T-helper 2 cell (primary cell): ENCODE measurements at places on chromosomes 1 and 21.

DNA sequence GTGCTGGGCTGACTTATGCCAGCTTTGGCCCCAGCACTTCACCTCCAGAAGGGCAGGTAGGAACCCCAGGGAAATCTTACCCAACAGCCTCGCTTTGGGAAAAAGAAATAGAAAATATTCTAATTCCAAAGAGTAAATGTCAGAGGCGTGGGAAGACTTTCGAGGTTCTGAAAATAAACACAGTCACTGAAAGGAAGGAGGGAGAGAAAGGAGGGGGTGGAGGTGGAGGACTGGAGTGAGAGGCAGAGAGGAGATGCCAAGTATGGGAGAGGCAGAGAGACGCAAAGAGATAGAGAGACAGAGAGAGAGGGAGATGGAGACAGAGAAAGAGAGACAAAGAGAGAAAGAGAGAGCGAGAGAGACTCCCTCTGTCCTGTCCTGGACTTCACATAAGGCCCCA, 395.0 kb downstream of the PTPRU start:
- no peak for DNase-seq

- no peak for DNase-seq
Measured at GRCh38 chr1:11541236-11541635, 62.3 kb downstream of the DISP3 start.

GRCh38 chr1:110561596-110561995, 42.6 kb upstream of the KCNA10 start:
- DNase-seq, result no peak

- no peak for DNase-seq
Measured at GRCh38 chr1:55423376-55423775, 208.2 kb upstream of the USP24 start.

- peak; percentile 13 for DNase-seq
Measured at GRCh38 chr1:110155878-110156522, 5.7 kb downstream of the SLC6A17 start.

DNA sequence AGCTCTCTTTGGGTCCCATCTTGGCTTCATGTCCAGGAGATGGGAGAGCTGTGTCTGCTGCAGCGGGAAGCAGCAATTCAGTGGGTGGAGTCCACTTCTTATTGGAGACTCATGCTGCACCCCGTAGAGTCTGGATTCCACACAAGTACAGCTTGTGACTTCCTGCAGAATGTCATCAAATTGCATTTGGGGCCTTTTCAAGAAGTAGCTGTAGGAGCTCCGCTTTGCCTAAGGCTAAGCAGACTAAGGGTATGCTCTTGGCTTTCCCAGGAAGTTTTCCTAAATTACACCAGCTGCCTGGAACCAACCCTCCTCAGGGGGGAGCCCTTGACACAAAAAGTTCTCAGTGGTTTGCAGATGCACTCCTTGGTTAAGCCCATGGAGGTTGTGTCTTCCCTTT, 5.7 kb upstream of the MOB3C start:
- DNase-seq, result no peak

DNA sequence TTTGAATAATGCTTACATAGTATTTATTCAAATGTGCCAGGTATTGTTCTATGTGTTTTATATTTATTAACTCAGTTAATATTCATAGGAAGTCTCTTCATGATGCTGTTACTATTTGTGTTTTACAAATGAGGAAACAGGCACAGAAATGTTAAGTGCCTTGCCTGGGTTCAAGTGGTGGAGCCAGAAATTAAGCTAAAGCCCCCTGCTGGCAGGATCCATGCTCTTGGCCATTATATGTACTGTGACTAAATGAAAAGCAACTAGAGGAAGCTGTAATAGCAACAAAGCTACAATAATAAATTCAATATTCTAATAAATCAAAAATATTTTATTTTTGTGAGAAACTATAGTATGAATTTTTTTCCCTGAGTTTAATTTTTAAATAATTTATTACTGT, 30.0 kb downstream of the IARS2 start:
- no peak for DNase-seq

- DNase-seq, result no peak
Measured at GRCh38 chr1:62271948-62272728, 47.1 kb downstream of the KANK4 start.

- no peak for DNase-seq
Measured at GRCh38 chr1:1182491-1183220, 9.0 kb downstream of the TTLL10 start.

DNA sequence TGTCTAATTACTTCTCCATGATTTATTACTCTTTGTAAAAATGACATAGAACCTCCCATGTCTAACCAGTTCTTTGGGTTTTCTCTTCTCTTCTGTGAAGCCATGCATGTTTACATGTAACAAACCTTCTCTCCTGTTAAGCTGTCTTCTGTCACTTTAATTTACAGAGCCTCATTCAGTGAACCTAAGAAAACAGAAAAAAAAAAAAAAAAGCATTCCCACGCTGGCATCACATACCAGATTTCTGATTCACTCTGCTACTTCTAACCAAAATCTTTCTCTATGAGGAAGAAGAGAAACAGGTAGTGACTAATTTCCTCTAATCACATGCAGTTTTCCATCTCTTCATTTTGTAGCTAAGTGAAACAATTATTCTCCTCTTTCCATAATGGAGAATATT, 141.4 kb upstream of the CXADR start:
- DNase-seq, result no peak

- DNase-seq, result no peak
Measured at GRCh38 chr1:1243807-1244191, 2.7 kb downstream of the C1QTNF12 start.

DNA sequence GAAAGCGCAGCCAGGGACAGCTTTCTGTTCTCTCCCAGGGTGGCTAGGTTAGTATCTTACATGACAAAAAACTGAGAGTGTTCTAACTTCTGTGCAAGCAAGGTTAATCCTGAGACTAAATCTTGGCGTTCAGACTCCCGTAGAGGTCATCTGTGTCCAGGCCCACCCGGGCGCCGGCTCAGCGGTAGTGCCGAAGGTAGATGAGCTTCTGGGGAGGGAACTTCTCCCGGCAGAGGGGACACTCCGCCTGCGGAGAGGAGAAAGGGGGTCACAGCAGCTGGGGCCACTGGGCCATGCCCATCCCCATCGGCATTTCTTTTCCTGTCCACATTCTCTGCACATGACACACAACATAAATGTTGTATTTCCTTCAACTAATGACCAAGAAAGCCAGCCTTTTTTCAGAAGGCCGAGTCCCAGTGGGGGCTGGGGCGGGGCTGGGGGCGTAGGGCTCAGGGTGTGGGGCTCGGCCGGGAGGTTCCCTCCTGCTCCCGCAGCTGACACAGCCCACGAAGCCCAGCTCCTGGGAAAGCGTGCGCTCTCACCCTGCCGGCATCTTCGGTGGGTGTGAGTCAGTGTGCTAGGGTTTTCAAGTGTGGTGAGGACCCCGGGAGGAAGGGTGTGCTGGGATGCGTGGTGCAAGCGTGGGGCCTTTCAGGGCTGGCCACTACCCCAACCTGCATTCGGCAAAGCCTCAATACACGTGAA, 6.6 kb downstream of the PEX10 start:
- DNase-seq, result no peak

DNA sequence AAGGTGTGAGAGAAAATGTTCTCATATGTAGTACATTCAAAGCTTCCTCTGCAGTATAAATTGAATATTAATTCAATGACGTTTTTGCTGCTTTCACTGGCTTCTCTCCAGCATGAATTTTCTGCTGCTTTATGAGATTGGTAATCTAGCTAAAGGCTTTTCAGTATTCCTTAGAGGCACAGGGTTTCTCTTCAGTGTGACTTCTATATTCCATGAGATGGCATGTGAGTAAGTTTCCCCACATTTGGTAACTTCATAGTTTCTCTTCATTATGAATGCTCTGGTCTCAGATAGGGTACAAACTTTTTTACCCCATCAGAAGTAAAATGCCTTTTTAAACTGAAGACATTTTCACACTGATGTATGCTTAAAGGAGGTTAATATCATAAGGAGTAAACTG, 10.4 kb upstream of the KLF18 start:
- no peak for DNase-seq

DNA sequence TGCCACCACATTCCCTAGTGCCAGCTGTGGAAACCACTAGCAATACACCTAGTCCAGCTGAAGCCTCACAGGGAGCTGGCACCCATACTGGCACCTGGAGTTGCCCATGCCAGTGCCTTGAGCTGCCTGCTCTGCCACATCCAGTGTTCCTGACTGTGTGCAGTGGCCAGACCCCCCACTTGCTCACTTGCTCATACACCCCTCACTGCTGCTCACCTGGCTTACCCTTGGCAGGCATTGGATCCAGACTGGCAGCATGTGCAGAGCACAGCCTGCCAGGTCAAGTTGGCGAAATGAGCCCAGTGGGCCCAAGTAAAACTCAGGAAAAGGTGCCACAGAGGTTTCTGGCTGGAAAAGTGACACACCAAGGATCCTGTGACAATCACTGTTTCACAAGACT, 1618.6 kb upstream of the PRMT6 start:
- DNase-seq, result no peak

GRCh38 chr1:37237948-37238347, 203.6 kb upstream of the GRIK3 start:
- DNase-seq, result no peak

GRCh38 chr1:183553764-183554163, 36.5 kb downstream of the NCF2 start:
- DNase-seq, result no peak

DNA sequence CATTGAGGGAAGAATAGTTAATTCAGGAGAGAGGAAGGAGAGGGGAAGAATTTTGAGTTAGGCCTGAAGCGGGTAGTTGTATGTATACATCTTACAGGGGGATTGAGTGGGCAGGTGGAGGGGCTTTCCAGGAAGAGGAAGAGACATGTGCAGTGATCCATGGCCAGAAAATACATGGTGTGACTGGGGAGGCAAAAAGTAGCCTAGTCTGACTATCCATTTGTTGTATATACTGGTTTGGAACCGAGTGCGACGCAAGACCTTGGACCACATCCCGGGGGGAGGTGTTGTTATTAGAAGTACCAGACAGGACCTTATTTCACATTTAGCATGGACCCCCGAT, 158.3 kb downstream of the SDCCAG8 start:
- DNase-seq, result no peak

DNA sequence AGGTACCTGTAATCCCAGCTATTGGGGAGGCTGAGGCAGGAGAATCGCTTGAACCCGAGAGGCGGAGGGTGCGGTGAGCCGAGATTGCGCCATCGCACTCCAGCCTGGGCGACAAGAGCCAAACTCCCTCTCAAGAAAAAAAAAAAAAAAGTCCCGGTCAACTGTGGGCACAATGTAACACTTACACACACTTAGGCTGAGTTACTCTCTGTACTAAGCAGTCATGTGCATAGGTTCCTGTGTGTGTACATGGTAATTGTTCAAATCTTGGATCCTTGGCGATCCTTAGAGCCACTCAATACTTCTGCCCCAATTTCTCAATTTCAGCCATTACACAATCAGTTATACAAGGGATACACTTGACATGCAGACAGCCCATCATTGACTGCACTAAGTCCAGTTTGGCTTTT, 11.6 kb downstream of the SDCCAG8 start:
- DNase-seq, result no peak

- no peak for DNase-seq
Measured at GRCh38 chr1:98989556-98989907, 15.1 kb downstream of the PLPPR5 start.

- no peak for DNase-seq
Measured at GRCh38 chr1:4170548-4171340, 270.7 kb upstream of the C1orf174 start.

- DNase-seq, result no peak
Measured at GRCh38 chr1:87867626-87868025, 538.9 kb downstream of the LMO4 start.

GRCh38 chr1:71766748-71767147, 515.6 kb downstream of the NEGR1 start:
- DNase-seq, result no peak

DNA sequence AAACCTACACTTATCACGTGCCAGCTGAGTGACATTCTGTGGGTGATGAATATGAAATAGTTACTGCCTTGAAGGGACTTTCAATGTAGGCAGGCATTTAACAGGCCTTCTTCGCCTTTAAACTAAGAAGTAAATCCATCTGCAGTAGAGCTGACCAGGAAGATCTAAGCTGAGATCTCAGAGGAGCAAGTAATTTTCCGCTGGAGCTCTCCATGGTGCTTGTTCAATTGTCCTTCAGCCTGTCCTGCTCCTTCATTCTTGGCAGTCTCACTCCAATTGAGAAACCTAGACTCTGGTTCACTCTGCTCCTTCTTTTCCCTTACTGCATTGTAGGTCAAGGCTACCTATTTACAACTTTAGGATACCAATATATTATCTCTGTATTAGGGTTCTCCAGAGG, 183.5 kb downstream of the HMCN1 start:
- DNase-seq, result no peak

DNA sequence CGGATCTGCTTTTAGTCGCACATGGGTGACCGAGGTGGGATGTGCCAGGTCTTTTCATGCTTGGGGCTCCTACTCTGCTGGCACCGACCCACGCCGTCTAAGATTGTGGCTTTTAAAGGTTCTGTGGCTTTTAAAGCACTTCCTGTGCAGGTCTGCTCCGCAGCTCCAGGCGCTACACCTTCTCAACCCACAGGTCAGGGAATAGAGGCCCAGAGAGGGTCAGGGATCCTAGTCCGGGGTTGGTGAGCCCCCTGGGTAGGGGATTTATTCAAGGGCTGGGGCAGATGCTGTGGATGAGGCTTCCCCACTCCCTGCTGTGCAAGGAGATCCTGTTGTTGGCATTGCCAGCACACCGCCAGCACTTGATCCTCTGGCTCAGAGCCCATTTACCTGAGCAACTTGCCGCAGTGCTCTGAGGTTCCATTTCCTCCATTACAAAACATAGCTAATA, 212.8 kb upstream of the RAB4A start:
- no peak for DNase-seq

DNA sequence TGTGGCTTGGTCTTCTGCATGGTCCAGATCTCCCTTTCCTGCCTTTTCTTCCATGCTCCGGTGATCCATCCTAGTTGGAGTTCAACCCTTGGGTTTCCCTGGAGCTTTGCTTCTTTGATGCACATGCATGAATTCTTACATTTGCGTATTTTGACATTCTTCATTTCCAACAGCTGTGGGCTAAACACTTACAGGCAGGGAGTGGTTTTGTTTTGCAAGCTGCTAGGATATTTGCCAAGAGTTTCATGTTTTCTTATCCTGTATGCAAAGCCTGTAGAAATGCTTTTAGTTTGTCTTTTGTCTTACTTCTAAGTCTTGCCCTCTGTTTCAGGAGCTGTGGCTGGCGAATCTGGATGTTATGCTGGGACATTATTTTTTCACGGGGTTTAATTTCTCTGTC, 90.3 kb upstream of the PAXBP1 start:
- DNase-seq, result no peak

DNA sequence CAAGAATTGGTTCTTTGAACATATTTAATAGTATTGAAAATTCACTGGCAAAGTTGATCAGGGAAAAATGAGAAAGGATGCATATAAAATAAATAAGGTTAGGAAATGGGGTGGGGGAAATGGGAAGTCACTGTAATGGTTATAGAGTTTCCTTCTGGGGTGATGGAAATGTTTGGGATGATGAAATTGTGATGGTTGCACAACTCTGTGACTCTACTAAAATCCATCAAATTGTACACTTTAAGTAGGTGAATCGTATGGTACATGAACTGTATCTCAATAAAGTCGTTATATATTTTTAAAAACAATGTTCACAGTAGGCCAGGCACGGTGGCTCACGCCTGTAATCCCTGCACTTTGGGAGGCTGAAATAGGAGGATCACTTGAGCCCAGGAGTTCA, 56.4 kb upstream of the ZYG11A start:
- DNase-seq, result no peak
